ENCODE measurements at places on chromosomes 7 and 10.

DNA sequence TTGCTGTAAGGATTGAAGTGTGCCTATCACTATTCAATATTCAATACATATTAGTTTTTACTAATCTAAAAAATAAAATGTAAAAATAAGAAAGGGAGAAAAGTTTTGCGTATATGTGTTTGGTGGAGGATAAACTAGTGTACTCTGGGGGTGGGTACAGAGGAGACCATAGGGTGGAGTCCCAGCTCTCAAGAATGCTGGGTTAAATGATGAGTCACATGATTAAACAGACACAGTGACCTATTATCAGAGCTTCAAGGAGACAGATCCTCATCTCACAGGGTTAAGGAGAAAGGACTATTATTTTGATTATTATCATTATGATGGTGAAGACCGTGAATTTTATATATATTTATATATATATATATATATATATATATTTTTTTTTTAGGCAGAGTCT is 77.5 kb downstream of the AFAP1L2 start:
- no peak for DNase-seq

- no peak for DNase-seq
Measured at GRCh38 chr7:27925573-27926201, 185.7 kb downstream of the TAX1BP1 start.

DNA sequence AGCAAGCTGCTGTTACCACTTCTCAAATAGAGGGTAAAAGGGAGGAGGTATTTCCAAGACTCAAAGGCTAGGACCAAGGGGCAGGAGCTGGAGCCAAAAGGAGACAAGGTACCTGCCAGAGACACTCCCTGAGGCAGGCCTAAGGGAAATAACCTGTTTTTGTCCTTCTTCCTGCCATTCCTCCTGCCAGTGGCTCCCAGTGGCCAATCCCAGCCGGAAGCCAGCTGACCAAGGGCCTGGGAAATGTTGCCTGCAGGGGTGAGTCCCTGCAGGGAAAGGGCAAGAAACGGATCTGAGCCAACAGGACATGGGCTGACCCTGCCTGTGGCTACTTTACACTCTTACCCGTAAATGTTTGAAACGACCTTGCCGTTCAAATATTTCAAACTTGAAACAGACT is 3.5 kb downstream of the CYTH3 start:
- no peak for DNase-seq

DNA sequence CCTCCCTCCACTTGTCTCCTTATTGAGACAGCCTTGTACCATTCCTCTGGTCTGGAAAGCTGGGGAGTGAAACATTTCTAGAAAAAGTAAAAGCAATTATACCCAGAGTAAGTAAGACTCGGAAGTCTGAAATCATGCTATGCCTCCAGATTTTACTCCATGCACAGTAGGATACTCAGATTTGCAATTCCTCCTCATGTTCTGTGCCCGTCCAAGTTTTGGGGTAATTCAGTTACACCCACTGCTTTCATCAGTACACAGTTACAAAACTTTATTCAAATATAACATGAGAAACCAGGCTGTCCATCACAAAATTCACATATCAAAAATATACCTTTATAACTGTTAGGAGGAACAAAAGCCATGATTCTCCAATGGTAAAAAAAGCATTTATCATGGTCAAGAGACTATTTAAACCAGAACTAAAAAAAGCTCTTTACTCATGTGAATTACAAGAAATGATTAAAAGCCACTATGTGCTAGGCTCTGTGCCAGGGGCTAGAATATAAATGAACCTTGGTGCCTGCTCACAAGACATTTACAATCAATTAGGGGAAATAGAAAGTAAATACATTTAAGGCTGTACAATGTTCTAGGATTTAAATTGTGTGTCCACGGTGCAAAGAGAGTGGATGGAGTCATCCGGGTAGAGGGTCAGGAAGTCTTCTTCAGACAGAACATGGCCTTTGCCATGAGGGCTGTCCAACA is 320.2 kb downstream of the ELMO1 start:
- peak; percentile 9 for DNase-seq

DNA sequence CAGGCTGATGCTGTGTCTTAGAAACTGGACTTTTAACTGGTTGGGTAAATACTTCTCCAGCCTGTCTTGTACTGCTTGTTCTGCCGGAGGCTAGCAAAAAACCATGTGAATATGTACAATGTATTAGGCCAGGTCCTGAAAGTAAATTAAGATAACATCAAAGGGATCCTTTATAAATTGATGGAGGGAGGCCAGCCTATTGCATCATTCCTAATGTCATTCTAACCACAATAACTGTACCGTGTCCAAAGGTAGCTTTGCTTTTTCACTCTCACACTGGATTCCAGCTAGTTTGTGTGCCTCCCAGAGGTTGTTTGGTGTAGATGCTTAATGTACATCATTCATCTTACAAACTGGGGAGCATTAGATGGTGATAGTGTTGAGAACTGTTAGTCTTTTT is 91.2 kb upstream of the SEM1 start:
- no peak for DNase-seq

- peak; percentile 5 for DNase-seq
Measured at GRCh38 chr7:129295015-129295423, 70.2 kb downstream of the AHCYL2 start.

GRCh38 chr10:97466755-97467154 is 20.8 kb downstream of the ZDHHC16 start:
- no peak for DNase-seq

DNA sequence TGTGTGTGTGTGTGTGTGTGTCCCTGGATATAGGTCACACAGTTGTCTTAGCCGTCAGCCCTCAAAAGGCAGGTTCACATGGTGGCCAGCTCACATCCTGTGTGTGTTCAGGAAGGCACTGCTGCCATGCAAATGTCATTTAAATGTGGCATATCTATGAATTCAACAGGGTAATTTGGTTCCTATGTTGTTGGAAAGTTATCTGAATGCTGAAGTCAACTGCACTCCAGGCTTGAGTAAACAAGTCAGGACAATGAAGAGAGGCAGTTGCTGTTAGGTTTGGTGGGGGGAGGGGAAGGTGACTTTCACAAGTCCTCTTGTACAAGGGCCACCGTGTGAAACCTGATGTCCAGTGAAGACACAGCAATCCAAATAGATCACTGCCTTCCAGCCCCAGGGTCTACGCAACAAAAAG is 61.1 kb downstream of the PTPRE start:
- DNase-seq: no peak

- DNase-seq: no peak
Measured at GRCh38 chr10:50497758-50498157, 126.0 kb downstream of the SGMS1 start.

All from NCI-H1436 (cell line).